ENCODE measurements at places on chromosomes 13 and 19.
A peak's percentile ranks its signal among the peaks of the same experiment; 100 is the strongest.

DNA sequence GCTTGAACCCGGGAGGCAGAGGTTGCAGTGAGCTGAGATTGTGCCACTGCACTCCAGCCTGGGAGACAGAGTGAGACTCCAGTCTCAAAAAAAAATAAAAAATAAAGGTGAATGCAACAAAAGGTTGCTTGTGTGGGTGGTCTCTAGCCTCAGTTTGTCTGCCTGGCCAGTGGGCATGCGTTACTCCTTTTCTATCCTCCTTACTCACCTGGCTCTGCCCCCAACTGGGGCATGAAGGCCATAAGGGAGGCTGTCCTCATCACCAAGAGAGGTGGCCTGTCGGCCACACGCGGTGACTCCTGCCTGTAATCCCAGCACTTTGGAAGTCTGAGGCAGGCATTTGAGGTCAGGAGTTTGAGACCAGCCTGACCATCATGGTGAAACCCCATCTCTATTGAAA, 1.9 kb upstream of the JUND start:
- no peak for DNase-seq

- no peak for DNase-seq
Observed at GRCh38 chr13:36979361-36980050, 19.6 kb downstream of the ALG5 start.

- DNase-seq = no peak
Observed at GRCh38 chr13:97030705-97031452, 36.6 kb upstream of the OXGR1 start.

- peak; percentile 62 for DNase-seq
Observed at GRCh38 chr13:20118268-20119140, 42.3 kb downstream of the GJA3 start.

GRCh38 chr13:52374389-52374788, 31.6 kb downstream of the THSD1 start:
- DNase-seq = no peak

DNA sequence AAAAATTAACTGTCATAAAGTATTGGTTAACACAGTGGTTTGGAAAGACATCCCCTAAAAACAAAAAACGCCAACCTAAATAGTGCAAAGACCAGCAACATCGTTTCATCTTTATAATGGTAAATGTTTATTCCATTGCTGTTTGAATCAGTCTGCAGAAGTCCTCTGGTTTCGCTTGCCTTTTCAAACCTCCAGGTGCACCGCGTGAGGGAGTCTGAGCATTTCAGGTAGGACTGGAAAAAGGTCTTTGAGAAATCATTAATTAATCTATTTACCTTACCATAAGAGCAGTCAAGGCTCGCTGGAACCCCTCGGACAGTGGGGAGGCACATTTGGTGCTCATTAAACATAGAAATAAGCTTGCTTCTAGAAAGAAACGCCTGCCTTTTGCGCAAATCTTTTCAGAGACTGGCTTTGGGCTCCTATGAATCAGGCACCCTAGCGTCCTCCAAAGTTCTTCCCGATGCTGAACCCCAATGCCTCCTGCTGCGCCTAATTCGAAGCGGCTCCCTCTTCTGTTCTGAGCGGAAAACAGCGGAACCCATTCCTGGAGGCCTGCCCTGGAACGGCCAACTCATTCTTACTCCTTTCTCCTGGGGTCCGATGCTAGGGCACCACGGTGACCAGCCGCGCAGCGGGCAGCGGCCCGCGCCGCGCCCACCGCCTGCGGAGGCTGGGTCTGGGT, 951 bp upstream of the MTUS2 start:
- DNase-seq = no peak

GRCh38 chr13:19890030-19890429, 26.6 kb upstream of the ZMYM5 start:
- no peak for DNase-seq

GRCh38 chr13:38418286-38418685, 68.6 kb downstream of the UFM1 start:
- DNase-seq = no peak

- DNase-seq = no peak
Observed at GRCh38 chr19:50666346-50667176, 17.3 kb downstream of the C19orf81 start.

DNA sequence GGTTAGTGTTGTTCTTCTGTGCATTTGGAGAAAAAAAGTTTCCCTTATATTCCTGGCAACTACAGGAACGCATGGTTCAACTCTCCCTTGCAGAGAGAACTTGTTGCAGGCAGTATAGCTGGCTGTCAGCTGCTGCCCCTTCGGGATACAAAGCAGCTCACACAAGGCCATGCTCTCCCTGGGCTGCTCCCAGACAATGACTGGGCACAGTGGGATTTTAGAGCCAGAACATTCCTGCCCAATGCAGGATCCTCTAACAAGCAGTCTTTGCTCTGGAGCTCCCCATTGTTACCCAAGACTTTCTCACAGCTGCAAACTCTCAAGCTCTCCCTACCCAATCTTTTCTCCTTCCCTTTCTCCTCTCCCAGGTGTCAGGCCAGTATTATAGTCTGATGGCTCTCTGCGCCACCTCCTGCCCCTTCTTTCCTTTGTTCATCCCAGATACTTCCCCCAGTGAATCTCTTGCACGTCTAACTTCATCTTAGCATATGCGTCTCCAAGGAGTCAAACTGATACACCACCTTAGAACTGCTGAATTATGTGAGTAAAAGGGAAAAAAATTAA, 27.5 kb upstream of the SERPINE3 start:
- no peak for DNase-seq

- no peak for DNase-seq
Observed at GRCh38 chr13:48043789-48044503, 6.4 kb downstream of the NUDT15 start.

GRCh38 chr19:16638666-16639065, 10.7 kb upstream of the MED26 start:
- DNase-seq = no peak

DNA sequence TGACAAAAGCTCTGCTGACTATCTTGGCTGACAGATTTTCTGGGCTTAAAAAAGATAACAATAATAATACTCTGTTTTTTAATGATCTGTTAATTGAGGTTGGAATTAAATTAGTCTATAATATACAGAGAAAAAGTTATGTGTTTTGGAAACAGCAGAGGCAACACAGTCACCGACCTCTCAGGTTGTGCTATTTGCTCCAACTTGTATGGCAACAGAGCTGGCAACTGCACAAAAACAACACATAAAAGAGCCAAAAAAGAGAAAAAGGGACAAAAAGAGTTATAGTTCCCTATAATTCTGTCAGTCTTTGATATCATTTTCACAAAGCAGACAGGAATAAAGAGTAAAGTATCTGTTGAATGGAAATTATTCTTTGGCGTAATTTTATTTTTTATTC, 102.3 kb upstream of the POSTN start:
- DNase-seq = no peak

- peak; percentile 46 for DNase-seq
Observed at GRCh38 chr13:113584870-113585671, 518 bp downstream of the TFDP1 start.
